GM20000 (cell line): ENCODE measurements at places on chromosomes 1 and 21.

DNA sequence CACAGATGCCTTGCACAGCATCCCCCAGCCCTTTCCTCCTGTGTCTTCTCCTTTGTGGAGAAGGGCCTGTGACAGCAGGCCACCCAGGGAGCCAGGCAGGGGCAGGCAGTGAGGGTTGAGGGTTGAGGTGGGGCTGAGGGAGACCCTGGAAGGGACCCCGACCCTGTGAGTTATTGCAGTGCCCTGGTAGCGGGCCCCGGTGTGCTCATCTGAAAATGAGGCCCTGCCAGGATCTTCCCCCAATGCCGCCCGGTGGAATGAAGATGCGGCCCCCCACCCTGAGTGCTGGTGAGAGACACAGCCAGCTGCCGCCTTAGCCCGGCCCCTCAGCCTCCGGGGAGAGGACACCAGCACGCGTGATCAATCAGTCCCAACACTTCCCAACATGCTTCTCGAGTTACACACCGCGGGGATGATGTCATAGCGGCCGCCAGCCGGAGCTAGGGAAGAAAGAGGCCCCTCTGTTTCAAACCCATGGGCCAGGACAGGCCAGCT lies 36.2 kb upstream of the ACTRT2 start:
- DNase-seq = no peak

GRCh38 chr1:8966606-8967005 lies 20.9 kb downstream of the CA6 start:
- no peak for DNase-seq

GRCh38 chr1:155834296-155834926 lies 22.6 kb downstream of the GON4L start:
- no peak for DNase-seq

DNA sequence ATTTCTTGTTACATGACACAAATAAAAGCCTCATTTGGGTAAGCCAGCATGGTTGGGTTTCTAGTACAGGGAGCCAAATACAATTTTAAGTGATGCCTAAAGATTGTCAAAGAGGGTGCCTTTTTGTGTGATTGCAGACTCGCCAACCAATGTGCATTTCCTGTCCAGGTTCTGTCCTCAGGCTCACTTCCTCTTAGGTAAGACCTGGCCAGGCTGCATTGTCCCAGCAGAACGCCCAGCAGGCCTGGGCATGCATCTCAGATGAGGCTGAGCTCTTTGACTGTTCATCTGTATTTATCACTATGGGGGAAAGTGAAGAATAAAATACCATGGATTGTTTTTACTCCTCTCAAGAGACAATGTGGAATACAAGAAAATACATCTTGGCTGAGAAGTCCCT lies 49.7 kb downstream of the KCNC4 start:
- no peak for DNase-seq

DNA sequence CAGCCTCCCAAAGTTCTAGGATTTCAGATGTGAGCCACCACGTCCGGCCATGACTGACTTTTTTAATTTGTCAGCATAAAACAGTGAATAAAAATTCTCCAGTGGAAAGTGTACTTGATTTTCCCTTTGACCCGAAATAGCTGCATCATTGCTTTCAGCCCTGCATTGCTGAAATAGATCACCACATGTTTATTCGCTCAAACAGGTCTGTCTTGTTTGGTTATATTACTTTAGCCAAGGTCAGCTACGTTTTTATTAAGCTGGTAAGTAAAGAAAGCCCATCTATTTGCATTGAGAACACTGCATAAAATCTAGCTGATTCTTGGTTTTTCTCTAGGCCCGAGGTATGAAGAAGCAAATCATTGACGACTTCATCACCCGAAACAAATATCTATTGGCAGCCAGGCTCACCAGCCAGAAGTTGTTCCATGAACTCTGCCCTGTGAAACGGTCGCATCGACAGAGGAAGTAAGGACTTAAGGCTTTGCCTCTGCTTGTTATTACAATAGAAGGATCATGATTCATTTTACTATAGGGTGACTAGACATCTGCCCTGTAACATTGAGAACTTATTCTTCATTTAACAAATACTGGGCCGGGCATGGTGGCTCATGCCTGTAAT lies 25.6 kb downstream of the AGMAT start:
- DNase-seq = no peak

DNA sequence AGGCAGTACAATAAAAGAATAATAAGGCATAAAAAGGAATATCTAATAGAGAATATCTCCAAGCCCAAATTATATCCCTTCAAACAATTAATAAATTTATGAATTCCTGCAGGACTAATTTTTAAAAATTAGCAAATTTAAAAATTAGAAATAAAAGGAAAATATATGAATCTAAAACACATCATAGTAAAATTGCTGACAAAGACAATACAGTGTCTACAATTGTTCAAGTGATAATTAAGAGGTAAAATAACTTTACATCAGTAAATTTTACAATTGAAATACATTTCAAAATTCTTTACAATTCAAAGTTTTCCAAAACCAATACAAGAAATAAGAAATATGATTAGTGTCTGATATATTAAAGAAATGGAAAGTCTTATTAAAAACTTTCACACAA lies 22.8 kb upstream of the OLFM3 start:
- no peak for DNase-seq

DNA sequence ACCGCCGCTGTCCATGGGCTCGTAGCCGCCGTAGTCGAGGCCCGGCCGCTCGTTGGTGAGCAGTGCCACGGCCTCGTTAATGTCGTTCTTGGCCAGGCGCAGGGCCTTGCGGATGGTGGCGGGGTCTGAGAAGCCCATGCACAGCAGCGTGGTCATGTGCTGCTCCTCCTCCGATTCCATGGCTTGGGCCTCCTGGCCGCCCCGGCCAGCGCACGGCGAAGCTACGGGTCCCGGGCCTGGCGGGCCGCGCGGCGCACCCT lies 300 bp downstream of the USP24 start:
- no peak for DNase-seq

- DNase-seq = no peak
These were observed 4.8 kb upstream of the RPE65 start for GRCh38 chr1:68454534-68454933.

- no peak for DNase-seq
These were observed 30.1 kb downstream of the TNFRSF1B start for GRCh38 chr1:12196641-12197482.

GRCh38 chr1:218394416-218394815 lies 49.3 kb downstream of the TGFB2 start:
- DNase-seq = no peak

DNA sequence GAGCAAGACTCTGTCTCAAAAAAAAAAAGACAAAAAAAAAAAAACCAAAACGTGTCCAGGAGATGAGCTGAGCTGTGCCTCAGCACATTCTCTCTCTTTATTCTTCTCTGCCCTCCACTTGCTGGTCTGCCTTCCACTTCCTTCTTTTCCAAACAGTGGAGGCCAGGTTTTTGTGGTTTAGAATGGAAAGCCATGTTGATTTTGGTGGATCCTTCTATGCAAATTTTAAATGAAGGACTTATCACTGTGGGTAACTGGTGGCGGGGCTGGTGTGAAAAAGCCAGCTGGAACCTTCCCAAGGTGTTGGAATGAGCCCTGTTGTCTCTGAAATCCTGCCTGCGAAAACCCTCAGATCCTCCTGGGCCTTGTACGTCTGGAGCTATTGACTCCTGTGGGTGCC lies 61.9 kb downstream of the PTPRU start:
- no peak for DNase-seq

DNA sequence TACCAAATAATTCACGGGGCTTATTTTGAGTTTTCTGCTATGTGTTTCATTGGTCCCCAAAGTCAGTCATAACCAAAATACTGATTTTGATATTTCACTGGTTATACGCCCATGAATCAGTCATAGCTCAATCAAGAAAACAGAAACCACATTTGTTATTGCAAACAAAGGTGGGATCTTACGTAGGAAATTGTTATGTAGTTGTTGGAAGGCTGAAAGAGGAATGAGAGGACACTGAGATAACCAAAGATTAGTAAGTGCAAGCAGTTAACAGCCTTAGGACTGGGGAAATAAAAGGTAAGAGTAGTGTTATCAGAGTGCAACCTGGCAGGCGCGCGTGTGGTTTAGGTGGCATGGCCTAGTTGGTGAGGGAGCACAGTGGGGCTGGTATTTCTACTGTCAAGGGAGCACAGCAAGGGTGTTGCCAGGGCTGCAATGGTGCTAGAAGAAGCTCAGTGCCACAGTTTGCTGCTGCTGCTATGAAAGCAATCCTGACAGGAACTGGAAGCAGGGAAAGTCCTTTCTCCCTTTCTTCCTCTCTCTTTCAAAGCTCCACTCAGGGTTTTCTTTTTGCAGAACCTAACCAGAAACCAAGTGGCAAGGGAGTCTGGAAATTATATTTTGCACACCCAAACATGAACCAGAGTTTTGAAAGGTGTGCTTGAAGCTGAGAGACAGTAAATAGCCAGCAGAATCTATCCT lies 33.7 kb downstream of the RTCA start:
- no peak for DNase-seq

GRCh38 chr1:76677416-76678405 lies 189.6 kb upstream of the ST6GALNAC5 start:
- DNase-seq = no peak

- no peak for DNase-seq
These were observed 780.5 kb downstream of the MRPL39 start for GRCh38 chr21:24826822-24827221.

GRCh38 chr1:228004856-228005462 lies 1.8 kb upstream of the WNT3A start:
- no peak for DNase-seq

- DNase-seq = no peak
These were observed 510.1 kb upstream of the CXADR start for GRCh38 chr21:17002594-17003257.

- no peak for DNase-seq
These were observed 361.1 kb downstream of the TGFB2 start for GRCh38 chr1:218705911-218706893.

DNA sequence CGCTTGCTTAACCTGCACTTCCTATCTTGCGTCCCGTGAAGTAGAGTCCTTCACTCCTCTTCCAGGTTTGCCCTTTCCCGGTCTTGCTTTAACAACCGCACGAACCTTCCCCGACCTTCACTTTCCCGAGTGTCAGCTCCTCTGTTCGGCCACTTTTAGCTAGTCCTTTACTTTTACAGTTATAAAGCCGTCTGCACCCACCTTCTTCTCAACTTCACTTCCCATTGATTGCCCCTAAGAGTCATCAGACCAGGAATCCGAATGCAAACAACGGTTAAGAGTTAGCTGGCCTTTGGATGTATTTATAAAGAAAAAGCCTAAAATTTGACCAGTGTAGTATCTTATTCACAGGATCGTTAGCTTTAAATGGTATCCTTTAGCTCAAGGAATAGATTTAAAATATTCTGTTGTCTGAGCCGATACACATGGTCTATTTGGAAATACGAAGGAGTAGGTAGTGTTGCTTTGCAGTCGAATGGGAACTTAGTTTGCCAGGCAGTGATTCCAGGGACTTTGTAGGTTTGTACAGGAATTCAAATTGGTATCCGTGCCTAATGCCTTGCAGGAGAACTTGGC lies 1.4 kb downstream of the PPP2R5A start:
- no peak for DNase-seq

DNA sequence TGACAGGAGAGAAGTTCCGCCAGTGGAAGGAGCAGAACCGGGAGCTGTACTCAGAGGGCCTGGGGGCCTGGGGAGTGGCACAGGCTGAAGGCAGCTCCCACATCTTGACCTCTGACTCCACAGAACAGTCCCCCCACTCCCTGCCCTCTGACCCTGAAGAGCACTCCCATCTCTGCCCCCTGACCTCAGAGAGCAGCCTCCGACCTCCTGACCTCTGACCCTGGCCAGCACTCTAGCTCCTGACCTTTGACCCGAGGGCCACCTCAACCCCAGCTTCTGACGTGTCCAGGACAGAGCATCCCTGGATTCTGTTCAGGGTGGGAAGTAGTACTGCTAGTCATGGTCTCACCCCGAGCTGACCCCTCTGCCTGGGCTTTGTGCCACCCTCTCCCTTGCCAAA lies 1.1 kb upstream of the CATSPER4 start:
- no peak for DNase-seq

- no peak for DNase-seq
These were observed 149.9 kb downstream of the ZP4 start for GRCh38 chr1:237740846-237741245.
